Spinal cord (tissue), 10 donors: ENCODE measurements at places on chromosomes 11 and 22.
A peak's percentile ranks its signal among the peaks of the same experiment; 100 is the strongest.

- peak; percentile 35 for DNase-seq
Observed at GRCh38 chr11:60860943-60861342, 5.2 kb upstream of the PTGDR2 start.

GRCh38 chr11:124079631-124080326 lies 35.5 kb upstream of the VWA5A start:
- DNase-seq = no peak

DNA sequence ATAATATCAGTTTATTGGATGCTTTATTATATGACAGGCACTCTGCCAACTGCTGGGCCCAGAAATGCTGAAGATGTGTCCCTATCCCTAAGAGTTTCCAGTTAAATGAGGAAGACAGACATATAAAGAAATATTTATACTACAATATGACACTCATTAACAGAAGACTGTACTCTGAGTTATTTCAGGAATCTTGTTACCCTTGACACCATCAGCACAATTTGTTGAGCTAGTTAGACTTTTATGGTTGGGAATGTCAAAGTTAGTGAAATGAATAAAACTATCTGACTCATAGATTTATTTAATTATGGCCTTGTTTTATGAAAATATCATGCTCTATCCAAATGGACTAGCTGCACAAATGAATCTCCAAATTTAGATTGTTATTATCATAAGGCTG lies 25.6 kb upstream of the MSANTD4 start:
- DNase-seq = no peak

- no peak for DNase-seq
Observed at GRCh38 chr11:44407211-44407996, 97.5 kb upstream of the ALX4 start.

DNA sequence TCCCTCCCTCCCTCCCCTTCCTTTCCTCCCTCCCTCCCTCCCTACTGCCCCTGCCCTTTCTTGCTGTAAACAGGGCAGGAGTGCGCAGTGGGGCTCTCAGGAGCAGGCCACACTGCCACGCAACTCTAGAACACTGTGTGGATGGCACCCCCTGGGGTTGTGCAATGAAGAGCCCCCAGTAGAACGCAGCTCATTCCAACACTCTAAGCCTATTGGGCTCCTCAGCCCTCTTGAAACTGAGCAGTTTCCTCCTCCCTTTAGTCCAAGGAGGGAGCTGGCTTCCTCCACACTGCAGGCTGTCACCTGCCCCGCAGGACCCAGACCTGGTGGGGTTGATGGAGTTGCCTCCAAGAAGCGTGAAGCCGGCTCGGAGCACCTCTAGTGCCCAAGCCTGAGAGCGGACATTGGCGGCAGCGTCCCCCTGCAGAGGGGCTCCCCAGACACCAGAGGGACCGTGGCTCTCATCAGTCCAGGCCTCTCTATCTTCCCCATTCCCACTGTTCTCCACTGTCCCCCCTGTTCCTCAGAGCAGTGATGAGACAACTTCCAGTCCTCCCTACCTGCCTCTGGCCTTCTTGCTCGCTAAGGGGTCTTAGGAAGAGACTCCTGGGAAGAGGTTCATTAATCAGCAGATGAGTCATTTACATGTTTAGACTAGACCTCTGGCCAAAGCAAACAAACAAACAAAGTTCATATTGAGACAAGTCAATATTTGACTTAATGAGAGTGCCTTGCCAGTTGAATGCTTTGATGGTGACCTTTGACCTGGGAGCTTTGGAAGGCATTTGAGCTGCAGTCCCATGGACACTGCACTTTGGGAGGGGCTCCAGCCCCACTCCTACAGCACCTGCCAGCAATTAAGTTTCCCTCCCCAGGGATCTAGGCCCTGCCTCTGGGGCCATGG lies 64.0 kb downstream of the RPUSD4 start:
- DNase-seq = no peak

DNA sequence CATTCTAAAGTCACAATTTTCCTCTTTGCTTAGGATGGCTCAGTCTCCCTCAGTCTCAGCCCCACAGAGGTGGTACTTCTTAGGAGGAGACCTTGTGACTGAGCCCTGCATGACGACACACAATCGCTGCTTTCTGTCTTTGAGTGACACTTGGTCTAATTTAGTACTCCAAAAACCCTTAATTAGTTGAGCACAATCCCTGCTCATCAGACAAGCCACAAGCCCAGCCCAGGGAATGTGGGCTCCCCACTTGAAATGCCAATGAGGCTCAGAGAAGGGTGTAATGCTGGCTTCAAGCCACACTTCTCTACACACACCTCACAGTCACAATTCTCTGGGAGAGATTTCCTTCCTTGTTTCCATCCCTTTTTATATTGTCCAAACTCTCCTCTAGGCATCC lies 101.8 kb downstream of the FEZ1 start:
- no peak for DNase-seq

DNA sequence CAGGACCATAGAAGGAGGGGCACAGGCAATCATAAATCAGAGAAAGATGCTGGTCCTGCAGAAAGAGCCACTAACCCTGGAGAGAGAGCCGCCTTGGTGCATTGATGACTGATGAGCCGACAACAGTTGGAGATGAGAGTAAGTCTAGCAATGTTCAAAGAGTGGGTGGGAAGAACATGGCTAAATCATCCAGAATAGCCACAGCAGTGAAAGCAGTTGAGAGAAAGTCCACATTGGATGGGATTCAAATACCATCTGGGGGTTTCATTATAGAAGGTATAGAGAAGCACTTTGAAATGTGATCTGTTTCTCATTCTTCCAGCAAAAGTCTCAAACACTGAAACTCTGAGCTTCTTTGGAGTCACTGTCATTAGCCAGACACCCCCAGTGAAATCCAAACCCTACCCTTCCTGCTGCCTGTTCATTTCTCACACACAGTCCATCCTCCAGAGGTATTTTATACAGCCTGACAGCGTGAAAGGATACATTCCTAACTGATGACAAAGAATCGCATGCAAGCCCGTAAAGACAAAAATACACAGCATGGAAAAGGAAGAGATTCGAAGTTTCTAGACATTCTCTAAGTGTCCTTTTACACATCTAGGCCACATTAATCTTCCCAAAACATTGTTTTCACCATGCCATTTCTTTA lies 303.1 kb upstream of the MPPED2 start:
- DNase-seq = no peak

DNA sequence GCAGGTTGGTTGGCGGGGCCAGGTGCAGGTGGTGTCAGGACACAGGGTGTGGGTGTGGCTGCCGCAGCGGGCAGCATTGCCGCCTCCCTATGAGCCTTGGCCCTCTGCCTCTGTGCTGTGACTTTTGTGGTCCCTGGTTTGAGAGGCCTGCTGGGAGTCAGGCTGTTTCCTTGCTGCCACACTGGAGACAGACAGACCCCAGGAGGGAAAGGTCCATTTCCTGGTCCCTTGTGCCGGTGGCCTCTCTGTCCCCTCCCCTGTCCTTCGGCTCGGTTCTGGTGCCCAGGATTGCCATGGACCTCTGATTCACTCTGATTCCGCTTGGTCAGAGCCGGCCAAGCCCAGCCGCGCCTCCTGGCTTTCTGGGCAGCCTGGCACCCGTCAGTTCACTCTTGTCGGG lies 196.9 kb downstream of the TBC1D22A start:
- DNase-seq = no peak

DNA sequence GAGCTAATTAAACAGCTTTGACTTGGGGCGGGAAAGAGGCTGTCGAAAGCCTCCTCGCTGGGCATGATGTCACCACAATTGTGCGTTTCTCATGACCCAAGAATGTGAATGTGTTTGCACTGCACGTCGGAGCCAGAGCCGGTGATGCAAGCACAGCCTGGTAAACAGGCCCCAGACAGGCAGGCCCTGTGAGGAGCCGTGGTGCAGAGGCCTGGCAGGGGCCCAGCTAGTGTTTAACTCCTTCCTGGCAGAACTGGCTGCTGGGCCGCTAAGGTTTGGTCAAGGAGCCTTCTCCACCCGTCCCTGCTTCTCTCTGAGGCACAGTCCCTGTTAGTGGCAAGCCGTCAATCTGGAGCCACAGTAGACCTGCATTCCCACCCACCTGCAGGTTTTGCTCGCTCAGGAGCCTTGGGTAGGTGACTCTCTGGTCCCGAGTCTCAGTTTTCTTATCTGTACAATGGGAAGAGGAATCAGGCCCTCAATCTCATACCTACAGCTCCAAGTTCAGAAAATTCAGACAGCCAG lies 25.4 kb upstream of the SMTN start:
- DNase-seq = peak; percentile 83

DNA sequence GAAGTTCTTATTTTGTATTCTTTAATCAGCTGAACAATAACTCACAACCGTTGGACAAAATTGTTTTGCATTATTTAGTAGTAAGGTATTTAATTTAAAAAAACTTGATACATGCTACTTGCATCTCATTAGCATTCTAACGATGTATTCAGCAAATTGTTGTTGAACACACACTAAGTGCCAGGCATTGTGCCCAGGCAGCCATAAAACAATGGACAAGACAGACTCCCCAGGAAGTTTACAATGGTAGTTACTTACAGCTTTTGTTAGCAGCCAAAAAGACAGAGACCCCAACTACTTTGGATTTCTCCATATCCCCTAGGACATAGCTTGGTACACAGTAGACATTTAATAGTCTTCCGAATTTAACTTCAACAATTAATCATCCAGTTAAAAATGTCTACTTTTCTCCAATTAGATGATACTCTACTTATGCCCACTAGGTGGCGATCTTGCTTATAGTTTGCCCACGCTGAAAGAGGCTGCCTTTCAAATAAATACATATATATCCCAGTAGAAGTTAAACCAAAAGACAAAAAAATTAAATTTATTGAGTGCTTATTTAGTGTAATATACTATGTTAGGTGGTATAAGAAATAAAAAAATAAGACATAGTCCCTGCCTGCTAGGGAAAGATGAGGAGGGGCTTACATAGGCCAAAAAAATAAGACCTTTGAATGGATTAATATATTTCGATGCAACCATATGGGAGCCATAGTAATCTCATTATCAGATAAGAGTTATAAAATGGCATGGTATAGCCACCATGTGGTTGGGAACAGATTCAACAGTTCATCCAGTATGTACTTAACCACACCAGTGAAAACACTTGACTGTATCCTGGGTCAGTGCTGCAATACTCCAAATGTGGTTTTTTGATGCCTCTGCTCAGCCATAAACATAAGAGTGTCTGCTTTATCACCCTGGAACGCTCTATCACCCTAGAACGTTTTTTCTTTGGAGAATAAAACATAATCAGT lies 2.0 kb upstream of the FJX1 start:
- no peak for DNase-seq

DNA sequence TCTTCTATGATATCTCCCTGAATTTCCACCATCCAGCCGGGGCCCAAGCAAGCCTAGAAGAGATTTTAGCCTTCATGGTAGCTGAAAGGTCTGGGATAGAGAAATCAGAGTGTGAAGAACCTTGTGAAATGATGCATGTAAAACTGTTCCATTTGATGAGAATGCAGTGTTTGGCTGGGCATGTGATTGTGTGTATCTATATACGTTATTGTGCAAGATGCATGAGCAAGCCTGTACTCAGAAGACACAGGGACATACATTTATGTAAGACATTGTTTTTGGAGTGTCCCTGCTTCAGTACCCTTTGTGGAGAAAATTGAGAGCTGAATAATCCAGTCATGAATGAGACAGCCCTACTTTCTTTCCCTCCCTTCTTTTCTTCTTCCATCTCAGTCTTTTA lies 15.2 kb upstream of the OR52K2 start:
- DNase-seq = no peak

GRCh38 chr22:43511276-43511910 lies 99.6 kb downstream of the MPPED1 start:
- DNase-seq = no peak

- no peak for DNase-seq
Observed at GRCh38 chr11:28932940-28933339, 824.8 kb downstream of the METTL15 start.

DNA sequence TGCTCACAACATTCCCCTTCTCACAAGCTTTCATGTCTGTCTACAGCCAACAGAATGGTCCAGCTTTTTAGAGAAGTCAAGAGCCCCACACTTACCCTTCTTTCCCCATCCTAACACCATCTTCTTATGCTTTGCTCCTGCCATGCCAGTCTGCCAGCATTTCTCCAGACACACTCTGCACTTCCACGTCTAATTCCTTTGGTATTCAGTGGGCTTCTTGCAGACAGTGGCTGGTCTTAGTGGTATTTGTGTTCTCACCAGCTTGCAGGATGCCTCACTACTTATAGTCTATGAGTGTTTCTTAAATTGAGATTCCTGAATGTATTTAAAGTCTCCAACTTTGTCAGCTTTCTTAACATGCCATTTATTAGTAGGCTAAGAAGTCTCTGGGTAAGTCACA lies 154.4 kb downstream of the BBOX1 start:
- no peak for DNase-seq

DNA sequence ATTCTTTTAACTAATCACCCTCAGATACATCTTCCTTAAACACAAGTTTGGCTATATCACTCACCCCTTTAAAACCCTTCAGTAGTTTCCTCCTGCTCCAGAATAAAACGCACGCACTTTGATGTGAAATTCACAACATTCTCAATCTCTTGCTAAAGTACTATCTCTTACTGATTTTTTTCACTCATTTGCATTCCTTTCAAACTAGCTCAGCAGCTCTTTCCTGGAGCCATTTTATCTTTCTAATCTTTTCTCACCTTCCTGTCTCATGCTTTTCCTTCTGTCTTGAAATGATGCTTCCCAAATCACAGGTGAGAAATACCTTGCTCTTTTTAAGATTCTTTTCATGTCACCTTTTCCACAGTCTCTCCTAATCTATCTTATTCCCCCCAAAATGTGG lies 1074.4 kb downstream of the DLG2 start:
- DNase-seq = no peak

DNA sequence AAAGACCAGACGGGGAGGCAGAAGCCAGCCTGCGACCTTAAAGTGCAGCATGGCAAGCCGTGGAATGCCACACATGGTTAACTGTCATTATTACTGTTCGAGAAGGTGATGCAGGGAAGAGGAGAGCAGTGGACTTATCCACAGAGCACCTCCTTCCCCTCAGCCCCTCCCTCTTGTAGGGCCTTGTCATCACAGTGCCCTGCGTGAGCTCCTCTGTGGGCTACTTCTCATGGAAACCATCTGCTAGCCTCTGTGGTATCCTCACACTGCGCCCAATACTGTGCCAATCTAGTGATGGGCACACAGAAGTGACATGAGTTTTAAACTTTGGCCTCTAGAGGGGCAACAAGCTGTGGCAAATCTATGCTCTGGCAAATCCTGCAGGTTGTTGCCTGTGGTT lies 18.2 kb upstream of the CCDC134 start:
- no peak for DNase-seq

GRCh38 chr11:133897331-133897650 lies 52.0 kb upstream of the SPATA19 start:
- no peak for DNase-seq

DNA sequence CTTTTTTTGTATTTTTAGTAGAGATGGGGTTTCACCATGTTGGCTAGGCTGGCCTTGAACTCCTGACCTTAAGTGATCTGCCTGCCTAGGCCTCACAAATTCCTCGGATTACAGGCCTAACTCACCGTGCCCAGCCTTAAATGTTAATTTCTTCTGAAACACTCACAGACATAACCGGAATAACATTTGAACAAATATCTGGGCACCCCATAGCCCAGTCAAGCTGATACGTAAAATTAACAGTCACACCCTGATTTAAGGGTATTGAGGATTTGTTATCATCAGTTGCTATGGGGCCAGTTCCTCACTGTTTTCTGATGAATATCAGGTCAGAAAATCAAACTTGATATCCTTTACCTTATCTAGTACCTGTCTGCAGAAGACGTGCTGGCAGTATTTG lies 23.0 kb upstream of the OR9Q1 start:
- no peak for DNase-seq

GRCh38 chr11:43035086-43035485 lies 276.7 kb upstream of the API5 start:
- DNase-seq = peak; percentile 20
